ENCODE measurements at places on chromosomes 2 and 18.

DNA sequence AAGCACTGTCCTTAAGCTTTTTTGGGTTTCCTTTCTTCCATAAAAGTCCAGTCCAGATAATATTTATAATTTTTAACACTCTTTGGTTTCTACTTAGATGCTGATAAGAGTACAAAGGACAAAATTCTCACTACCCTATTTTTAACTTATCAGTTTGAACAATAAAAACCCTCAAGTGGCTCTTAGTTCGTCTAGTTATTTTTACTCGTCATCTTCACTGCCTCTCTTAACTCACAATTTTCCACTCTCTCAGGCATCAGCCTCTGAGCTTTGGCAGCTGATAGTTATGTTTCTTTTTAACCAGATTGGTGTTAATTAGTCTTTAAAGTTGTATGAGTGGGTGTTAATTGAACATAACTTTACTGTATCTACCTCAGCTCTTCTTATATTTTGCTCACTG lies 517.1 kb upstream of the SYT4 start:
- DNase-seq: no peak

DNA sequence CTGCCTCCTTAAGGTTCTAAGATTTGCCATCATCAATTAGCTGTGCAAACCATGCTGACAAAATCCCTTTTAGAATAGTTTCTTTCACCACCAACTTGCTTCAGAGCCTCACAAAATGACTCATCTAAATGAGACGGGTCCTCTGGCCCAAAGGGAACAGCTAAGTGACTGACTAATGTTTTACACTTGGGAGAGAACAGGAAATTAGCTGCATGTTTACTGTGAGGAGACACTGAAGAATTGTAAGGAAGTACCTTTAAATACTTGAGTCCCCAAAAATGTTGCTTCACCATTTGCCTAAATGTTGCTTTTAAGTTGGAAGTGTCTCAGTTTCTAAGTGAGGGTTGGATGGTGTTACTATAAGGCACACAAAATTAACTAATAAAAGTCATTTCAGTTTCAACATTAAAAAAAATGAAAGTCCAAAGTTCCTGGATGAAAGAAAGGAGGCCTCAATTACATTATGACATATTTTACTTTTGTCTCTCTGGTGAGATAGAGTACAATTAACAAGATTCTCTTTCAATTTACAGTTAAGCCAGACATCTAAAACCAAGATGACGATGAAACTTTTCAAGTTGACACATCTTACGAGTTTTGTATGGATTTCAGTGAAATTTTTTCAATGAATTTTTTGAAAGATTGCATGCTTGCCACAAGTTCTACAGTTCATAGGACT lies 229.1 kb upstream of the FN1 start:
- no peak for DNase-seq

DNA sequence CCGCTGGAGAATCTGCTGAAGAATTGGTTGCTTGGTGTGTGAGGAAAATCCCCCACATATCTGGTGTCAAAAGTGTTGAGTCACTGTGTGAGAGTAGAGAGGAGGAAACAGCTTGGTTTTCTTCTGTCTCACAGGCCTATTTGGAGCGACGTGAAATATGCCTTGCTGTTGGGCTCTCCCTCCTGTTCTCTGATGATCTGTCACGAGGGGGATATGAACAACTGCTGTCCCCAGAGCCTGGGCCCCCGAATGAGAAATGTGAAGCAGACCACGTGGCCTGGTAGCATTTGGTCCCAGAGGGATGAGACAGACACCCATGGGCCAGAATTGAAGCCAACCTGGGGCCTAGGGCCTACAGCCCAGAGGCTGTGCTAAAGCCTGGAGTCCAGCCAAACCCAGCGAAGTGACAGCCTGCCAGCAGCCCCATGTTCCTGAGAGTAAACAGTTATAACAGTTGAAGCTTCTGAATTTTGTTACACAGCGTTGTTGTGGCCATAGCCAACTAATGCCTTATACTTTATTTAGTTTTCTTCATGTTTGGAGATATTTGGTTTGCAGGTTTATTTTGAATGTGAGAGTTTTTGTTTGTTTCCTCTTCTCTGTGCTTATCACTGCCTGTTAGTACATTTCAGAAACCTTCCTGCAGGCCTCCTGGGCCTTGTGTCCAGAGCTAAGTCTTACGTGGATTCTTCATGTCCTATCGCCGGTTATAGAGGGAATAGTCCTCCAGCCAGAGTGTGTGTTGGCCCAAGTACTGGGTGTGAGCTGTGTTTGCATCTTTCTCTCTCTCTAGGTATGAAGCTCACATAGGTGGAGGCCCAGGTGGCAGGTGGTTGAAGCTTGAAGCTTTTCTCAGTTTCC lies 18.7 kb upstream of the COLEC12 start:
- DNase-seq: no peak

GRCh38 chr18:22428672-22429071 lies 11.0 kb upstream of the CTAGE1 start:
- no peak for DNase-seq

- DNase-seq: no peak
Measured at GRCh38 chr2:35082072-35082471, 1273.5 kb upstream of the CRIM1 start.

DNA sequence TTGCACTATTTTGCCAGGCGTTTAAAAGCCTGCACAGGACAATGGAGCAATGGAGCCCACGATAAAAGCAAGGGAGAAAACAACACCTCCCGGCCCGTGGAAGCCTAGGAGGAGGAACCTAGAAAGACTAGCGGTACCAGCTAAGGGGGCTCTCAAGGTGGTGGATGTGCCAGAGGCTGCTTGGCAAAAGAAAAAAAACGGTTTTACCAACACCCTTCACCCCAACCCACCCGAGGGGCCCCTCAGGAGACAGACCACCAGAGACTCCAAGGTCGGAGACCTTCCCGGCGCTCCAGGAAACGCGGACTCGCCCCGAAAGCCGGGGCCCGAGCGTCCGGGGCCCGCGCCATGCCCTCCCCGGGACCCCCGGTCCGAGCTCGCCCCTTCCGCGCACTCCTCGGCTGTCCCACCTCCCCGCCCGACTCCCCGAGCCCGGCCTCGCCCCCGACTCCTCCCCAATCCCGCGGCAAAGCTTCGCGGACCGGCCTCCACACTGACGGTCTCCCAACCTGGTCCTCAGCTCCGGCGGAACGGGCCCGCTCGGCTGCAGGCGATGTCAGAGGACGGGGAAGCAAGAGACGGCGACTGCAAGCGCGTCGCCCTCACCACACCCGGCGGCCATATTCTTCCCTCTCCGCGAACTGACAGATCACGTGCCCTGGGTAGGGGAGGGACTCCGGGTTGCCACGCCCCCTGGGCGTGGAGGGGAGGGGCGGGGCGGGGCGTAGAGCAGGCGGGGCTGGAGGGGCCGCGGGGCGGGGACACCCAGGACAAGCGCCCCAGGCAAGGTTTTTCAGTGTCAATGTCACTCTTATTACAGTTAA lies at the start of gene KIDINS220:
Gene KIDINS220 (minus strand): TSS at position 643 of the 824 bp plus-strand sequence. CDS start 10,520 bp downstream, outside the sequence.
- DNase-seq: peak; percentile 88

GRCh38 chr2:11437602-11438001 lies 28.4 kb downstream of the E2F6 start:
- no peak for DNase-seq

- DNase-seq: no peak
Measured at GRCh38 chr18:48407358-48407757, 1.8 kb downstream of the ZBTB7C start.

DNA sequence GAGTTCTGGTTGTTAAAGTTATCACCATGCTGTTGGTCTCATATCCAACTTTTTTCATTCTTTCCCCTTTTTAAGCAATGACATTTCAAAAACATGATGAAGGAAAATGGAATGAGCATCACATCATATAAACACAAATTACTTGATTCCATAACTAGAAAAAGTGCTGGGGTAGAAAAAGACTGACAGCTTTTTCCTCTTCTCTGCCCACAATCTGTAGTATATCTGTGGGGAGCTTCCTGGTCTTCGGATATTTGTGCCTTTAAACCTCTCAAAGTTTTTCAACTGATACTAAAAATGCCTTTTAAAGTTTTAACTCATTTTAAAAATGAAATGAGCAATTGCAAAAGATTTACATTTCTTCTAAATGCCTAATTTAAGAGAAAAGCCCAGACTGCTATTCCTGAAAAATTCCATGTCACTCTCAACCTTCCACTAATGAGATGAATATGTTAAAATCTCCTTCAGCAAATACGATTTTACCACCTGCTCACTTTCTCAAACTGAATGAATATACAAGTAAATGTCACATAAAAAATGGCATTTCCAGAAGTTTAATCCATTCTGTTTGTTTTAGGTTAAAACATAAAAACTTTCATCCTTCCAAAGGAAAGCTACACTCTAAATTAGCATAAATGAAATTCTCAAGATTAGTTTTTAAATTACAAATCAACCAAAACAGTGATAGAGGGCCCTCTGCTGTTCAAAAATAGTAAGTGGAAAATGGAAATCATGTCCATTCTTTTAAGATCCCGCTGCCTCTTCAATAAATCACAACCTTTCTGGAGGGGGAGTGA lies 2.1 kb downstream of the DNAH7 start:
- DNase-seq: peak; percentile 44

DNA sequence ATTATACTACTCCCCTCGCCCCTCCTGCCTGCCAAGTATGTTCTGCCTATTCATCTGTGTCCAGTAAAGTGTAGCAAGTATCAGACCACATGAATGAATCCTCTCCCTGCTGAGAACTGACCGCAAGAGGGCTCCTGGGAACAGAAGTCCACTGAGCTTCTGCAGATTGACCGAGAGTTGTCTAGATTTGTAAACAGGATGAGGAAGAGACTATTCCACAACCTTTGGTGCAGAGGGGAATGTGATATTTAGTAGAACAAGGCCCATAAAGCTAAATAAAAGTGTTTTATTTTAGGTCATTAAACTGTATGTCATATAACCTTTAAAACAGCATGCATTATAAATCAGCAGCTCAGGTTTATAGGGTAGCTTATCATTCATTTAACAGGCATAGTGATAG lies 377.0 kb downstream of the DCC start:
- DNase-seq: no peak

GRCh38 chr18:2442726-2443275 lies 128.5 kb downstream of the METTL4 start:
- DNase-seq: no peak

GRCh38 chr18:80106482-80107051 lies 2.5 kb upstream of the ADNP2 start:
- no peak for DNase-seq

DNA sequence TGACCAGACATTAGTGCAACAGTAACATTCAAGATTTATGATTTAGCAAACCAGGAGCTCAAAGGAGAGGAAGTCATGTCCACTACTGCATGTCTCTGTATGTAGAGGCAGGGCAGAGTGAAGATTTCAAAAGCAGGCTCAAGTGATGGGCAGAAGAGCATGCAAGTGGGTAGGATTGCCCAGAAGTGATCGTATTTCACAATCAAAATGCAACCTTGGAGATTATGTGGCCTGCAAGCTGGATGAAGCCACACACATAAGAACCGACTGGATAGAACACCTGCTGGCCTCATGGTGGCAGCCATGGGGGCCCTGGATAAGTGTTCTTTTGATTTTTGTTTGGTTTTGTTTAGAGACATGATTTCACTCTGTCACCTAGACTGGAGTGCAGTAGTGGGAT lies 286.8 kb upstream of the RAB12 start:
- DNase-seq: no peak

- no peak for DNase-seq
Measured at GRCh38 chr18:44687421-44687820, 6.7 kb downstream of the SETBP1 start.

GRCh38 chr18:21759836-21760235 lies 19.2 kb downstream of the MIB1 start:
- no peak for DNase-seq

DNA sequence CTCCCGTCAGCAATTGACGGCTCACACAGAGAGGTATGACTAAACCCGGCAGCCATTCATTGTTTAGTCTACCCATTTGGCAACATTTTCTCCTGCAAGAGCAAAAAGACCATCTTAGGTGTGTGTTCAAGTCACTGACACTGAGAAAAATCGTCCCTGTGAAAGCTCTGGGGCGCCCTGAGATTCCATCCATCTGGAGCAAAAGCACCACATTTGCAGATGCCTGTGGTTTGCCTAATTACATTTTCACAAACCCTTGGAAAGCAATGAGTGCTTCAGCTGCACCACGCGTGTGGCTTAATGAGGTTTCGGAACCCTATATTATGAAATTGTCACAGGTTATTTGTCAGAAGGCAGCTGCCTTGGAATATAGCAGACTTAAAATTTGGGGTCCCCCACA lies 110.7 kb upstream of the PTPRM start:
- peak; percentile 22 for DNase-seq

Data from NCI-H2081 (cell line).